ENCODE measurements at places on chromosomes 1 and 21.

DNA sequence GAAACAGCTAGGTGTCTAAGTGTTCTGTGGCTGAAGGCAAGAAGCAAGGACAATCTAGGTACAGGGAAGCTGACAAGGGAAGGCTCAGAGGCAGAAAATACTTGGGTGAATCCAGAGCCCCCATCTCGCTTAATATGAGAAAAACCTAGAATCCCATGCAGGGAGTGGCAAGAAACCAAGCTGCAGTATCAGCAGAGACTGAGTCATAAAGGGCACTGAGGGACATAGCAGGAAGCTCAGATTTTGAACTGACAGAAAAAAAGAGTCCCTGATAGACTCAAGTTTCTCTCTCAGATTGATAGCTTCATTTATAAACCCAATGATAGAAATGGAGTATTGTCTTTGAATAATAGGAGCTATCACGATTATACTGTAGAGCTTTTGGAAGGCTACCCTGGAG, 77.3 kb upstream of the KCNJ15 start:
- no peak for DNase-seq

DNA sequence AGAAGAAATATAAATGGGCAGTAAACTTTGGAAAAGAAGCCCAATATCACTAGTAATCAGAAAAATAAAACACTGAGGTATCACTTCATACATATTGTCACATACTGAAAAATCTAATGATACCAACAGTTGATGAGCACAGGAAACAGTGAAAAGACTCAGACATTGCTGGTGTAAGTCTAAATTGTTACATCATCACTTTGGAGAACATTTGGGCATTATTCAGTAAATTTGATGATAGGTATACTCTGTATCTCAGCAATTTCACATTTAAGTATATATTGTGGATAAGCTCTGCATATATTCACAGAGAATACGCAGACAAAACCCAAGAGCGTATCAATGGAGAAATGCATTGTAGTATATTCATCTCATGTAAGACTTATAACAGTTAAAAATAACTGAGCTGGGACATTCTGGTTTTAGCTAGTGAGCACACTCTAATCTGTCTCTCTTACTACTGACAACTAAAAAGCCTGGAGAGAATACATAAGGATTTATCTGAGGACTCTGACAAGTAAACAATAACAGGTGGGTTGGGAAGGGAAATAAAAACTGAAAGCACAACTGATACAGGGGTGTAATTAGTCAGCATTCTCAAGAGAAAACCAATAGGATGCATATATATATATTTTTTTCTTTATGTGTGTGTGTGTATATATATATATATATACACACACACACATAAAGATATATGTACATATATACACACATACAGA, 212.7 kb upstream of the JUN start:
- DNase-seq, result no peak

GRCh38 chr1:160124705-160125478, 9.3 kb downstream of the ATP1A2 start:
- no peak for DNase-seq

DNA sequence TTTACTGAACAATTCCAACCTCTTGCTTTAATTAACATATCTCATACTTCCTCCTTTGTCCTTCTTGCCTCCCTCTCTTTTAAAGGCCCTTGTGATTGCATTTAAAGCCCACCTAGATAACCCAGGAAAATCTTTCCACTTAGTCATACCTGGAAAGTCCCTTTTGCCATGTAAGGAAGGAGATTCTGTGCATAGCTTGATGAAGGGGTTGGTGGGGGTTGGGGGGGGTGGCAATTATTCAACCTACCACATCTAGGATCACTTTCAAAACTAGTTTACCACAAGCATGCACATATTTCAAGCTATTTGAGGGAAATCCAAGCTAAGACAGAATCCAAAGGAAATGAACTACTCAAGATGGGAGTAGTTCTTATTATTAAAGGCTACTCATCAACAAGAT, 249.1 kb upstream of the PTBP2 start:
- no peak for DNase-seq

DNA sequence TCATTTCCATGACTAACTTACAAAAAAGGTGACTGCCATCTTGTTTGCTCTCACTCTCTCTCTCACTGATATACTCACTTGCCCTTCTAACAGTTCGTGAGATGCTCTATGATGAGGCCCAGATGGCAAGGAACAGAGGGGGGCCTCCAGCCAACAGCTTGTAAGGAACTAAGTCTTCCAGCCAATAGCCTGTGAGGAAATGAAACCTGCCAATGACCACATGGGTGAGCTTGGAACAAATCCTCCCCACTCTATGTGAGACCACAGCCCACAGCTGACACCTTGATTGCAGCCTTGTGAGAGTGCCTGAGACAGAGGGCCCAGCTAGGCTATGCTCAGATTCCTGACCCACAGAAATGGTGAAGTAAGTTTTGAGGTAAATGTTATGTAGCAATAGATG, 153.7 kb downstream of the HHIPL2 start:
- DNase-seq, result no peak

DNA sequence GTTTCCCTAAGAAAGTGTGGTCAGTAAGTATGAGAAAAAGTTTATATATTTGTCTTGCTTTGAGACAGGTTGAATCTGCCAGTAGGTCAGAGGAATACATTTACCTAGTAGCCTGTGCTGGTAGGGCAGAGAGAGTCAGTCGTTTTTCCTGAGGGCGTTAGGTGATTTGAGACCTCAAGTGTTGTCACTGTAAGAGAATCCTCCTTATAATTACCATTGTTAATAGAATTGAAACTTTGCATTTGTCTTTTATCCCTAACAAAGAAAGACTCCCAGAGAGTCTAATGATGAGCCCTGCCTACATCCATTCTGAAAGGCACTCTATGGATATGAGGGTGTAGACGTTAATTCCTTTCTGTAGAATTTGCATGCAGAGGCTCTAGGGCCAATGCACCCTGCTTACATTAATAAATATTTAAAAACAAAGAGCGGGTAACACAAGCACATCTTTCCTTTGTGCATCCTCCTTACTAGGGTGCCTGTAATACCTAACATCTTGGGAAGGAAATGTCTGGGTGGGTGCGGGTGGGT, 16.4 kb downstream of the PBX1 start:
- DNase-seq, result no peak
